DMS79 (cell line): ENCODE measurements at places on chromosomes 1 and 21.

GRCh38 chr1:98104289-98104688 is 183.5 kb upstream of the DPYD start:
- no peak for DNase-seq

- DNase-seq, result no peak
These were observed 134.9 kb downstream of the LTN1 start for GRCh38 chr21:28857752-28858151.

- no peak for DNase-seq
These were observed 73.4 kb upstream of the PPM1J start for GRCh38 chr1:112788561-112788960.

GRCh38 chr1:161019751-161020495 is 1.0 kb downstream of the F11R start:
- no peak for DNase-seq

GRCh38 chr1:230163205-230163604 is 96.2 kb downstream of the GALNT2 start:
- no peak for DNase-seq

- no peak for DNase-seq
These were observed 255.1 kb upstream of the FGGY start for GRCh38 chr1:59041646-59042277.

- DNase-seq, result no peak
These were observed 98.2 kb upstream of the C1orf87 start for GRCh38 chr1:60171801-60172200.

GRCh38 chr1:117646007-117646811 is 40.4 kb downstream of the TENT5C start:
- DNase-seq, result no peak

DNA sequence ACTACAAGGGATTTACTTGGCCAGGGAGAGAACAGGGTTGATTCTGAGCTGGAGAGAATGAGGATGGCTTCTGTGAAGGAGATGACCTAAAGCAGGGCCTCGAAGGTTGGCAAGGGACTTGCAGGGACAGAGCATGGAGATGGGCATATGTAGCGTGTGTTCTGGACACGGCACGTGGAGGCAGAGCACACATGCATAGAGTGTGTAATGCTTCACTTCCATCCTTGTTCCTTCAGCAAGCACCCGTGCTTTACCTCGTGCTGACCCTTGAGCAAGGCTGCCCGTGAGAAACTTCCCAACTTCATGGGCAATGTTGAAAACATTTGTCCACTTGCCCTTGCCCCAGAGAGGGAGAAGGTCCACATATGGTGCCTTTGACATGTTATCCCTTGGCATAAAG is 33.1 kb downstream of the NFIA start:
- DNase-seq, result no peak

DNA sequence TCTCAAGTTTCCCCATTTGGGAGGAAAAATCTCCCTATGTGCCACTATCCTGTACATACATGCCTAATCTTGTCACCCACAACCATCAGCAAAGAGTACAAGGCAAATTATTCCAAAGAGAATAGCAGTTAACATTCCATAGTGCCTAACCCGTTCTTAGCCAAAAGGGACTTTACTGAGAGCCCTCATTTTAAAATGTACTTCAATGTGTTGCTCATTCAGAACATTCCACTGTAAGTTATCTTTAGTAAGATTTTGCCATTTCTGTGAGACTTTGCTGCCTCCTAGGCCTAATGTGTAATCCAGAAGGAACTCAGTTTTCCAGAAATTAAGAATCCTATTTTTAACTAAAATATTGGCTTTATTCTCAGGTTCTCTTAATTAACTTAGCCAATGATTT is 11.3 kb upstream of the MRPL55 start:
- no peak for DNase-seq

DNA sequence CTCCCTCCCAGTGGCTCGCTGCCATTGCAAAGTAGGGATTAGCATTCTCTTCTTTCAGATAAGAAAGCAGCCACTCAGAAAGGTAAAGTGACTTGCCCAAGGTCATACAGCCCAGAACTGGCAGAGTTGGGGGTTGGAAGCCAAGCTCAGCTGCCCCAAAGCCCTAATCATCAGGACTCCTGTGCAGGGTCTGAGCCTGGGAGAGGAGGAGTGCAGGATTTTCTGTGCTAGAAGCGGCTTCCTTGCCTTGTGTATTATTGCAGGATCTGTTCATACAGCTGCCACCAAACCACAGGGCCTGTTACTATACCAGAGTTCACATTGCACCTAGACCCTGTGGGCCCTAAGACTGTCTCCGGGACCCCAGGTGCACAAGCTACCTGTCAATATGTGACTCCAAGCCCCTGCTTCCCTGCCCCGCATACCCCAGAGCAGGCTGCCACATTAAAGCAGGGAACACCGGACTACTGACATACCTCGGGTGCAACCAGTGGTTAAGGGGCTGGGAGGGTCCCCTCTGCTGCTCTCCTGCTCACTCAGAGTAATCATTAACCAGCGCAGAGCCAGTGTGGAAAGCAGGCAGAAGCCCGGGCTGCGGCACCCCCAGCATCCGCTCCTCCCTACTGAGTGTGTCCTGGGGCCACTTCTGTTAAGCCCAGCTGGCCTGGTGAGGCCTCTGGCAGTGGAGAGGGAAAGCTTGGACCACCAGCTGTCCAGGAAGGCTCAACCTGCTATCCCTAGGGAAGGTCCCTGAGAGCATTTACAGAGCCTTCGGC is 15.8 kb downstream of the HSPG2 start:
- DNase-seq, result no peak

GRCh38 chr1:48640836-48641492 is 135.7 kb downstream of the BEND5 start:
- no peak for DNase-seq

DNA sequence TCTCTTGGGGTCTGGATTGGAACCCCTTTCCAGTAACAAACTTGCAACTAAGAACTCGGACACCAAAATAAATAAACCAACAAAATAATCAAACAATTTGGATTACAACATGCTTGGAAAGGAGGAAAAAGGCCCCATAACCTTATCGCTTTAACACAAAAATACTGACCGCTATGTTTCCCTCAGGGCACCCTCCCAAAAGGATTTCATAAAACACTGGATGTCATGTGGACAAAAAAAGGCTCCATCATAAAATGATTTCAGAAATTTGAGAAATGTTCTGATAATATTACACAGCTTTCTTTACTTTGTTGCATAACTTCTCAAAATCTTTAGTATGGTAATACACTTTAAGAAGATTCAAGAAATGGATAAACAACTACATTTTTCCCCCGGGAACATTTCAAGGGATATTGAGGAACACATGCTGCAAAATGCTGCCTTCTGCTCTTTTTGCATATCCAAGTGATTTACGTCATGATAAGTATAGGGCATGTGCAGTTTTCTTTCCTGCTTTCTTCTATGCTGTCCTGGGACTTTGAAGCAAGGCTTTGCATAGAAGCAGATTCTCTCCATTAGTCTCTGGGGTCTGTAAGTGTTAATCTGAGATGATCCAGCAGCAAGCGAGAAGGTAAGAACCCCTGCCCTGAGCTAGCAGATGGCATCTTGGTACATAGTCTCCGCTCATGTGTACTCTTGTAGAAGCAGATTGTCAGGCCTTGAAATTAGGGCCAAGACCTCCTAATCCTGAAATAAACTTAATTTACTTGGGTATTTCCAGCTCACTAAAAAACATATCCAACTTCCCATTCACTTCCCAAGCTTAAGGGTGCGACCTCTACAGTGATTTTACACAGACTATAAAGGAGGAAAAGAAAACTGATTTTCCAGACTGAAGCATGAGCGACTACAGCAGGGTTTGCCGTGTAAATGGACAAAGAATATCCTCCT is 85.5 kb upstream of the KIAA0040 start:
- DNase-seq, result no peak

- DNase-seq, result no peak
These were observed 90.4 kb downstream of the VPS26C start for GRCh38 chr21:37176716-37177115.

- no peak for DNase-seq
These were observed 65.5 kb downstream of the MAN1C1 start for GRCh38 chr1:25682059-25682601.

- DNase-seq, result no peak
These were observed 52.2 kb downstream of the NENF start for GRCh38 chr1:212484701-212485570.
